ENCODE measurements at places on chromosomes 12 and 14.
A peak's percentile ranks its signal among the peaks of the same experiment; 100 is the strongest.

DNA sequence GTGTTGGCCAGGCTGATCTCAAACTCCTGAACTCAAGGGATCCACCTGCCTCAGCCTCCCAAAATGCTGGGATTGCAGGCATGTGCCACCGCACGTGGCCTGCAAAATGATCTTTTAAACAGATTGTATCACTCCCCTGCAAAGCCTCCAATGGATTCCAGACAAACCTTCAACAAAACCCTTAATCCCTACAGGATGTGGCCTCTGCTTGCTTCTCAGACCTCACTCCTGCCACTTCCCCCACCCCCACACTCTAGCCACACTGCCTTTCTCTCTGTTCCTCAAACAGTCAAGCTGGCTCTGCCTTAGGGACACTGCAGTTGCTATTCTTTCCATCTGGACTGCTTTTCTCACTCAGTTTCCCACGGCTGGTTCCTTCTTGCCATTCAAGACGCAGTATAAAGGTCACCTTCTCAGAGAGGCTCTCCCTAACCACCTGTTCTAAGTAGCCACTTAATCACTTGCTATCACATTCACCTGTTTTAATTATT lies 47.3 kb upstream of the TMED10 start:
- DNase-seq: no peak

- no peak for DNase-seq
Measured at GRCh38 chr14:50399251-50400032, 2.8 kb upstream of the CDKL1 start.

DNA sequence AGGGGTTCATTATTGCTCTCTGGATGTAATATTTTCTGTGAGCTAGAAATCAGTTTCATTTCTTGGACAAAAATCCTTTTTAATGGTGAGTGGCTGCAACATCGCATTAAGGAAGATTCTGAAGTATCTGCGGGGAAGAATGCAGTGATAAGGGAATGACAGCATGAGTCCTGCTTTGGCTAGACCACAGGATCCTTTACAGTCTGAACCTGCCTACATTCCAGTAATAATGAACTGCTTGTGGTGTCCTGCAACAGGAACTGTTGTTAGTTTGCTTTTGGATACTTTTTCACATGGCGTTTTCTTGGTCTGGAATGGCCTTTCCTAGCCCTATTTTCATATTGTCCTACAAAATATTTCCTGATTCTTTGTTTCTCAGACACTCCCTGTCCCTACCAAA lies 15.7 kb downstream of the MDM2 start:
- DNase-seq: no peak

GRCh38 chr14:70366911-70367310 lies 7.4 kb upstream of the COX16 start:
- no peak for DNase-seq

GRCh38 chr14:92655419-92656201 lies 92.8 kb downstream of the LGMN start:
- no peak for DNase-seq

GRCh38 chr12:69115951-69116350 lies 123.4 kb upstream of the CPSF6 start:
- DNase-seq: no peak

GRCh38 chr12:70754330-70754741 lies 117.1 kb upstream of the PTPRB start:
- DNase-seq: no peak

DNA sequence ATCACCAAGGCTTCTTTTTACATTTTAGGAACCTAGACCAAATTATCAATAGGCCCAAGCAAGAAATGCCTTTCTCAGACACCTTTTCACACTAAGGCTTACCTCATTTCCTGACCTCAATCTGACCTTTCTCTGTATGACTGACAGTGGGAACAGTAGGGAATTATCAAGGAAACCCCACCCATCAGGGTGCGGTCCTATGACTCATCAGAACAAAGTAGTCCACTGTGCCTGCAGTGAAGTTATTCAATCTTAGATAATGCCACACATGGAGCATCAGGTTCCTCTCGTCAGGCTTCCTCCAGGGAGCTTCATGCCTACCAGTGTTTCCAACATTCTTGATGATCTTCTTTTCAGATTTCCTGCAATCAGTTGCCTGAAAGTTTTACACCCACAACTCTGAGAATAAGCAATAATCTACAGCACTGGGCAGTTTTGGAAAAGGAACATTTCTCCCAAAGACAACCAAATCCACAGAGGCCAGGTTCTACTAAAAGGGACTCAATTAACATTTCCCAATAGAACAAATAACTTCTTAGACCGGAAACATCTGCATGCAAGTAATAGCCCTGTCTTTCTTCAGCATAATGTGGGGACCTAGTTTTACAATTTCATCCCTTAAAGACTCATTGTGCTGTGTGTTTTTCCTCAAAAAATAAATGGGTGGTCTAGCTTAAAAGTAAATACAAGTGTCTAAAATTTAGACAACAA lies 35.9 kb upstream of the TMTC2 start:
- no peak for DNase-seq

- no peak for DNase-seq
Measured at GRCh38 chr14:100428727-100429126, 105.6 kb downstream of the SLC25A47 start.

GRCh38 chr14:21278632-21279031 lies 1.3 kb upstream of the RPGRIP1 start:
- no peak for DNase-seq

- DNase-seq: peak; percentile 25
Measured at GRCh38 chr12:123043536-123044001, 63.1 kb downstream of the ARL6IP4 start.

DNA sequence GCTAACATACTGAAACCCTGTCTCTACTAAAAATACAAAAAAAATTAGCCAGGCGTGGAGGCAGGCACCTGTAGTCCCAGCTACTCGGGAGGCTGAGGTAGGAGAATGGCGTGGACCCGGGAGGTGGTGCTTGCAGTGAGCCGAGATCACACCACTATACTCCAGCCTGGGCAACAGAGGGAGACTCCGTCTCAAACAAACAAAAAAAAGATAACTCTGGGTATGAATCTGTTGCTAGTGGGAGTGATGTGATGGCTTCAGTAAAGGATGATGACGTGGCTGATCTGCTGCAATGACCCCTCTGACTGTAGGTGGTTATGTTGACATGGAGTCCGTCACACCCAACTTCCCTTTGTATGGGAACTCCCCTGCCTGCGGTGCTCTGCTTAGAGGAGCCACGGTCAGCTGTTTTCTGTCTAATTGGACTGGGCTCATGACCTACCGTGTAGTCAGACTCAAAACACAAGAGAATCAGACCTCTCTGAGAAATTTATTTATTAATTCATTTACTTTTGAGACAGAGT lies 59.1 kb upstream of the MED13L start:
- DNase-seq: no peak

Data from effector memory CD4-positive, alpha-beta T cell (primary cell).